Stimulated activated naive CD8-positive, alpha-beta T cell treated with anti-CD3 and anti-CD28 coated beads, Interleukin-15, Interleukin-2, amounts not matched to agents 100 U/mL and 50 U/mL, for 24 hours (primary cell): ENCODE measurements at places on chromosomes 6 and 20.

GRCh38 chr6:148578489-148578814 lies 168.4 kb upstream of the UST start:
- DNase-seq: no peak

DNA sequence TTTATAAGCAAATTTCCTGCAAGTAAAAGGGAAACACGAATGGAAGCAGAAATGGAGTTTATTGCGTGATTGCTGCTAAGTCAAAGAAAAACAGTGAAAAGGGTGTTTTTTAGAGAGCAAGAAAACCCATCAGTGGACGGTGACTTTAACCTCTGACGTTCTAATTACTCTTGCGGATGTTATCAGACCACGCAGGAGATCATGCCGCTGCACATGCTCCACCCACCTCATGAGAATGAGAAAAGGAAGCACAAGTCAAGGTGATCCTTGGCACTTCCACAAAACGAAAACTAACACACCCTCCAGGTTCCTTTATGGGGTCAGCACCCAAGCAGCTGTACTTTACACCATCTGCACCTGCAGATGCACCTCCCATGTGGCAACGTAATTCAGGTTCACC lies 45.0 kb downstream of the LYRM4 start:
- no peak for DNase-seq

DNA sequence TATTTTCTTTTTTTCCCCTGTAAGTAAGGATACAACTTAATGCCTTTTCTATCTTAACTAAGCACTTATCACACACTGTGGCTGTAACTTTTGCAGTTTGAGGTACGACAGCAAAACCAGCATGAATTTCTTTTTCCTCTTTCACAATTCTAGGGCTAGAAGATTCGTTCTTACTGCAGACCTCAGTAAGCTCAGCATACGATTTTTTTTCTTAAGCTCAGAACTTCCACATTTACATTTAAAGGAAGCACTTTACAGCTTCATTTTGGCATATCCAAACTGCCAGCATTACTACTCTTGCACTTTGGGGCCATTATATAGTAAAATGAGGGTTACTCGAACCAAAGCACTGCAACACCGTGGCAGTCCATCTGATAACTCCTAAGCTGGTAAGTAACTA lies 889 bp upstream of the CHMP4B start:
- no peak for DNase-seq

GRCh38 chr6:144104898-144105487 lies 9.6 kb upstream of the SF3B5 start:
- DNase-seq: peak; percentile 32

GRCh38 chr6:147347882-147348575 lies 143.8 kb downstream of the STXBP5 start:
- no peak for DNase-seq

GRCh38 chr20:58705208-58705926 lies 12.8 kb downstream of the NPEPL1 start:
- DNase-seq: peak; percentile 1

DNA sequence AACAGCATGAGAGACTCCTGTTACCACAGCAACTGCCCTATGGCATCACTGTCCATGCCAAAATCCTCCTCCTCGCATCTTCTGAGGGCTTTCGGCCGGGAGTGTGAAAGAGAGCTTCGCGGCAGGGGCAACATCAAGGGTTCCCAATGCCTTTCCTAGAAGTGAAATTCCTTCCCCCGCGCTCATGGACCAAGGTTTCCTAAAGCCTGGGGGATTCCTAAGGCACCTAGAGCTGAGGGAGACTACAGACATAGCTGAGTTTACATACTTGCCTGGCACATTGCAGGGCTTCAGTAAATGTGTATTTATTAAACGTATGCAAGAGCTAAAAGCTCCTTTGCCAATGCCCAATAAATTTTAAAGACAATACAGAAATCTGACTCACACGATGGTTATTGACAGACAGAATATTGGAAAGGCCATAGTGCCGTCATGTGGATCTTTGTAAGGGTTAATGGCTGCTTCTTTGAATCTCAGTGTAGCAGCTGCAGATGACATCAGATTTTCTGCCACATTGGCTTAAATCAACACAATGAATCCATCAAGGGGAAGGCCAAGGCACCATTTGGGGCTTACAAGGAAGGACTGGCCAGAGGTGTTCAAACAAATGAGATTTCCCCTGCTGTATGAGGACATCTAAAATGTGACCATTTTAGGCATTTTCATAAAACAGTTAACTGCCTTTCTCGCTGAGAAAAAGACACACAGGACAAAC lies 281.2 kb upstream of the JARID2 start:
- no peak for DNase-seq

DNA sequence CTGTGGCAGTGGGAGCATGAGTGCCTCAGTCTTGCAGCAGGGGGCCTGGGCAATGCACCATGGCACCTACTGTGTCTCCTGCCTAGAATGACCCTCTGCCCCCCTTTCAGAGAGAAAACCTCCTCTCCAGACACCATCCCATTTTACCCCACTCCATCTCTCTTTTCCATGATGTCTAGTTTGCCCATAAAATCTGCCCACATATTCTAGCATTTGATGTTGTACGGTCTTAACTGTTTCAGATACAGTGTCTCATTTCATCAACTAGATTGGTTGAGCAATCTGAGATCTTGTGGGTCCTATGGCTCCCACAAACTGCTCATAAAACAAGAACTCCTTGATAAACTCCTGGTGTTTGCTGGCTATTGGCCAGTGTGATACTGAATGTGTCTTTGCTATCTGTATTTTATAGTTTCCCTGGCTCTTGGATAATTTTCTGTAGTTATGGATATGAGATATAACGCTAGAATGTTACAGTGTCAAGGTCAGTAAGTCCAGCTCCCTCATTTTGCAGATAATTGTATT lies 8.1 kb downstream of the PNPLA1 start:
- no peak for DNase-seq

DNA sequence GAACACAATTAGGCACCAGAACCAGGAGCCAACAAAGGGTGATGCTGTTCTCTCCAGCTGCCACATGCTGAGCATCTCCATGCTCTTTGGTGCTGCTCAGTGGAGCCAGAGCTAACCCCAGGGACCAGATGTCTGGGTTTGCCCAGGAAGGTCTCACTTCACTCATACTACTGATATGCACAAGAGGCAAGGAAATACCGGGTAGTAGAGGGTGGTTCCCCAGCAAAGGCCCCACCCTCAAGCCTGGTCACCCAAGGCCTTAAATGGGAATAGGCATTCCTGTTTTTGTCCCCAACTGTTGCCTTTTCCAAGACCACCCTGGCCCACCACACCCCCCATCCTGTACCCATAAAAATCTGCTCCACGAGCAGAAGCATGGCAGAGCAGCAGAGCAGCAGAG lies 204.5 kb upstream of the TAB2 start:
- DNase-seq: no peak

GRCh38 chr6:69105288-69105687 lies 470.2 kb downstream of the ADGRB3 start:
- DNase-seq: no peak

GRCh38 chr6:90278129-90278528 lies 18.5 kb downstream of the BACH2 start:
- DNase-seq: no peak

DNA sequence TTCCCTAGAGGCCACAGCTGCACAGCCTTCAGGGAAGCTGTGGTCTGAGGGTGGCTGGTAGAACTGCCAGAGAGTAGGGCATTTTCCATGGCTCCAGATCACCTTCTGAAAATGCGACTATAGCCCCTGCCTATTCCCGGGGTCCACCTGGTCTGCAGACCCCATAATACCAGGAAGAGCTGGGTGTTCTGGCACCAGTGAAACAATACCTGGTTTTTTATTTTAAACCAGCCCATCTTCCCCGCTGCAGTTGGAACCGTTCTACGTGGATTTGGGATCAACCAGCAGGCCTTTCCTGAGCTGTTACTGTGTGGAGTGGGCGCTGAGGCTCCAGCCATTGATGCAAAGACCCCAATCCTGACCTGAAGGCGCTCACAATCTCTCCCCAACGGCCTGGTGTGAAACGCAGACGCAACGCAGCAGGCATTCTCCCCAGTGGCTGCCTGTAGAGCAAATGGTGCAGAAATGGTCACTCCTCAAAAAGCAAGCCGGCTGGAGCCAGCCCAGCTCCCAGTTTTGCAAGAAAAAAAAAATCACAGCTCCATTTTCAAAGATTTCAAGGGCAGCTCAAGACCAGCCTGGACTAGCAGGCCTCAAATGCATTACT lies 11.3 kb downstream of the NPEPL1 start:
- peak; percentile 0 for DNase-seq

DNA sequence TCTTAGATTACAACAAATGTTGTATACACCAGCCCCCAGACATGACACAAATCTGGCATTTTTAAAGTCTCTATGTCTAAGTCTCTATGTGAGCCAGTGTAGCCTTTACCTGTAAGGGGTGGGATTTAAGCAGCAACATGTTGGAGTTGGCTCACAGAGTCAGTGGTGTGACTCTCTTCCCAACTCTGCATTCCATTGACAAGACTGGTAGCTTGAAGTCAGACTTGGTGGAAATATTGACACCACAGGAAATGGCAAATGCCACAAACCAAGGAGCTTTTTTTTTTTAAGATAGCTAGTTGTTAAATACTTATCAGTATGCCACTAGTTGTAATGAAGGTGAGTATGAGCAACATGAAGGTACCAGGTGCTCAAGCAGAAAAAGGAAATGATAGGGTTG lies 103.1 kb upstream of the SMLR1 start:
- no peak for DNase-seq

- no peak for DNase-seq
Observed at GRCh38 chr6:52328303-52328662, 33.7 kb upstream of the PAQR8 start.

- no peak for DNase-seq
Observed at GRCh38 chr6:132491303-132491702, 21.6 kb downstream of the STX7 start.

DNA sequence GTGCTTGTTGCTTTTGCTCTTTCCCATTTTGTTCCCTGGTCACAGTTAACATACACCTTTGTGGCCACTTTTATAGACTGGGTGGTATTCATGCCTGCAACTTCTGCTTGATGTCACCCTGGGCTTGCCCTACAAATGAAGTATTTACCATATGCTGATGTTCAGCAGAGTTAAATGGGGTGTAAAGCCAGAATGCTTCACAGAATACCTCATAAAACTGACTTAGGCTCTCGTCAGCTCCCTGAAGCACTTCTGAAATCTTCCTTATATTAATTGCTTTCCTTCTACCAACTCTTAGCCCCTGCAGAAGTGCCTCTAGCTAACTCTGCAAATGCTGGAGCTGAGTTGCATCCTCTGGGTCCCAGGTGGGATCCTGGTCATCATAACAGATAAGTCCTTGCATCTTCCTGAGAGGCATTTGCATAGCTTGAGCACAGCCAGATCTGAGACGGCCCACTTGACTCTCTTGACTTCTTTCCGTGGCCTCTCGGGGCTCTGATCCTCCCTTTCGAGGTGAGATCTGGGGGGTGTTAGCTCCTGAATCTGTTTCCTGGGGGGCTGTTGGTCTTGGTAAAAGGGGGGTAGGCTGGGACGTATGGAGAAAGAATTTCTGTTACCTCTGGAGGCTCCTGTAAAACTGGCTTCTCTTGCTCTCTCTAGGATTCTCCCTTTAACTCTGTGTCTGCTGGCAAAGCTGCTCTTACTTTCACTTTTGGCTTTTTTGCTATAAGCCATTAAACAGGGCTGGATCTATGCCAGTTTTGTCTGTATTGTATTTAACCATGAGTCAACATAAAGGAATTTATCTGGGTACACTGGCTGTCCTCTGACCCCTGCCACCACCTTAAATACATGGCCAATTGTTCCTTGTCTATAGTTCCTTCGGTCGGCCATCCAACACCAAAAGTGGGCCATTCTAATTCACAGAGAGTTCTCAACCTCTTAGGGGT lies 223.0 kb upstream of the SYNCRIP start:
- no peak for DNase-seq

- no peak for DNase-seq
Observed at GRCh38 chr20:60882836-60883235, 369.2 kb upstream of the CDH4 start.

DNA sequence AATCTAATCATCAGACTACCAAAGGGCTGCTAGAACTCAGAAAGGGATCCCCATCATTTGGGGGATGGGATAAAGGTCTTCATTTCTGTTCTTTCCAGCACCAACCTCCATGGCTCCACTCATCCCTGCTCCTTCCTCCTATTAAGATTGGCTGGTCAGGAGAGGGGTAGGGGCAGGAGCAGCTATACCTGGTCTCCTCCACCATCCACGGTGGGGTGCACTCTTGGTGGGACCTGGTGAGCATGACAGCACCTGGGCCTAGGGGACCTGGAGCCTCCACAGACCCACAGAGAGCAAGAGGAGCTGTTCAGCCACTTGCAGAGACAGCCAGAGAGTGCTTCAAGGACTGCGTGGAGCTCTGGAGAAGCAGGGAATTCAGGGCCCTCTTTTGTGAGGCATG lies 6.1 kb upstream of the ULBP2 start:
- DNase-seq: no peak

- no peak for DNase-seq
Observed at GRCh38 chr6:14467591-14467990, 350.0 kb downstream of the CD83 start.

- no peak for DNase-seq
Observed at GRCh38 chr20:47328129-47328528, 28.4 kb downstream of the ZMYND8 start.

DNA sequence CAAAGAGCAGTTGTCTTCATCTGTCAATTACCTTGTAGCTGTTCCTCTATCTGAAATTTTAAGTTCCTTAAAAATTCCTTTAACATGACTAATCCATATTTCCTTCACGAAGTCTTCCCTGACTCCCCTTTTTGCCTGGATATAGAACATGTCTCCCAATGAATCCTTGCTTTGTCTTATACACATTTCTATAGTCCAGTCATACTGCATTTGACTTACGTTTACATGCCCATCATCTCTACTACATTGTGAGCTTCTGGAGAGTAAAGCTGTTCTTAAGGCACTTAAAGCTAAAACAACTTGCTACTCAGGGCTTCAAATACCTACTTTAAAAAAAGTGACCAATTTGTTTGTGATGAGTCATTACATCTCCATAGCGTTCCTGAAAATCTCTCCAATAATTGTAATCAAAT lies 4.9 kb downstream of the REV3L start:
- no peak for DNase-seq

DNA sequence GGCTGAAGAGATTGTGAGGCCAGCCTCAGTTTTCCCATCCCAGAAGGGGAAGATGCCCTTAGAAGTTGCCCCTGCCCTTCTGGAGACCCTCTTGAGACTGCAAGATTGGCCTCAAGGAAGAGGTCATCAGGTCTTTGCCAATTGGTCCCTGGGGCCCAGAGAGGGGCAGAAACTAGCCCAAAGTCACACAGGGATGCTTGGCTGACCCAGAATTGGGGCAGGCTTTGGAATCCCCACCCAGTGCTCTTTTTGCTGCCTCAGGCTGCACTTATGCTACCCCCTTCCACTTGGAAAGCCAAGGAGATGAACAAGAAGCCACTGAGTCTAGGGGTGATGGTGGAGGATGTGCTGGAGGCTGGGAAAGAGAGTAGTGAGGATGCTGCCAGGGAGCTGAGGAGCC lies 24.9 kb upstream of the FKBP1A start:
- no peak for DNase-seq

DNA sequence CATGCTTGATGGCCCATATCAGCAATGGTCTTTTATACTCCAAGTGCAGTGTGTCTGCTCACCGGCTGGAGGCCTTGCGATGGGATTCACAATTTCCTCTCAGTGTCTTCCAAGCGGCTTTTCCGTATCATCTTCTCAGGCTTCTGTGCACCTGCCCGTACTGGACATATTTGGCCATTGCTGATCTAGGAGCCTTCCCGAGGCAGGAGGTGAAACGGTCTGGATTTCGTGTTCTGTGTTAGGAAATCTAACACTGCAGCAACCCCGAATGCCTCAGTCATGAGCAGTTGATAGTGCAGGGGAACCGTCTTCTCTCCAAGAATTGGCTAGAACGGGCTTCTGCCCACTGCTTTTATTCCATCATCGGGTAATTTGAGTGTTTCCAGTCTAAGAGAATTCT lies 60.5 kb downstream of the PPP1R14C start:
- no peak for DNase-seq

GRCh38 chr6:14831937-14832336 lies 413.9 kb upstream of the JARID2 start:
- no peak for DNase-seq
